ENCODE measurements at places on chromosomes 4 and X.

DNA sequence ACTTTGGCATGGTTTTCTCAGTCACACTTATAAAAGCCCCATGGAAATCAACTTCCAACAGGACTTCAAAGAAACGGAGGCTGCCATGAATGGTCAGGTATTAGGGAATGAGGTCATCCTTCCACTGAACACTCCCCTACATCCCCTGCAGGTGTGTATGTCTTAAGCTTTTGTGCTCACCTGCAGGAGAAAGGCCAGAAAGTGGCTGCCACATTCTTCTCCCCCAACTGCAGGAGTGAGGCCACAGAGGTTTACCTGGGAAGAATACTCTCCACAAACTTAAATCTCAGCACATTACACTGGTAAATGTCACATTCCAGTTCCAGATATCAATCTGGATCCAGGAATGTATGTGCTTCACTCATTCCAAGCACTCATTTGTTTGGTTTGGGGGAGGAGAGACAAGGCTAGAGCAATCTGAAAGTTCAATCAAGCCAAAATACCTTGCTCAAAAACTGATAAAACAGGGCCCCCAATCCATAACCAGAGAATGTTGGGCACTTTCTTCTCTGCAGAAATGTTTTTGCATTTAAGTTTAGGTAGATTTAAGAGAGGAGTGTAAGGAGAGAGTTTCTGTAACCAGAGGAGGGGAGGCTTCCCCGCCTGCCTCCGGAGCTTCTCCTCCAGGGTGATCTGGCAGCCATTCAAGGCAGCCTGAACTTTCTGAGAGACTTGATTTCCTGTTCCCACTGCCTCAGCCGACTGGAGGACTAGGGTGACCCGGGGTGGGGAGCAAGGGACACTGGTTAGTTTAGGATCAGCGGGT is 15.4 kb downstream of the FAM9C start:
- peaks cover 22% of the 10 kb centered on the region for H3K4me1 ChIP-seq
- H3K27me3 ChIP-seq, result no peaks in the 10 kb centered on the region
- H3K36me3 ChIP-seq, result no peaks in the 10 kb centered on the region
- no peak for DNase-seq
- H3K27ac ChIP-seq, result no peak overlapping the region

DNA sequence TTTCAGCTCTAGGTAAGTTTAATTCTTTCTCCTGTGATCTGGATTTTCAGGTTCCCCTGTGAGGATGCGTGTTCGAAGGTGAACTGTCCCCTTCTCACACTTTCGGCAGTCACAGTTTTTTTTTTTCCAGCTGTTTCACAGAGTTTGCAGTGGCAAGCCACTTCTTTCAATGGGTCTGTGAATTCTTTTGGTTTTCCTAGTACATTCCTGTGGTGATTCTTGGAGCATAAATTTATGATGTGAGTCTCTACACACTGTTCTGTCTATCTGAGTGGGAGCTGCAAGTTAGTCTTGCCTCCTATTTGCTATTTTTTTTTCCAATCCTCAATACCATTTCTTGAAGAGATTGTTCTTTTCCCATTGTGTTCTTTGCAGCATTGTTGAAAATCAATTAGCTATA is 595.5 kb downstream of the RAPGEF2 start:
- no peaks in the 10 kb centered on the region for H3K4me1 ChIP-seq
- no peaks in the 10 kb centered on the region for H3K27me3 ChIP-seq
- no peak overlapping the region for H3K4me3 ChIP-seq
- H3K36me3 ChIP-seq, result no peaks in the 10 kb centered on the region
- H3K27ac ChIP-seq, result no peak overlapping the region

DNA sequence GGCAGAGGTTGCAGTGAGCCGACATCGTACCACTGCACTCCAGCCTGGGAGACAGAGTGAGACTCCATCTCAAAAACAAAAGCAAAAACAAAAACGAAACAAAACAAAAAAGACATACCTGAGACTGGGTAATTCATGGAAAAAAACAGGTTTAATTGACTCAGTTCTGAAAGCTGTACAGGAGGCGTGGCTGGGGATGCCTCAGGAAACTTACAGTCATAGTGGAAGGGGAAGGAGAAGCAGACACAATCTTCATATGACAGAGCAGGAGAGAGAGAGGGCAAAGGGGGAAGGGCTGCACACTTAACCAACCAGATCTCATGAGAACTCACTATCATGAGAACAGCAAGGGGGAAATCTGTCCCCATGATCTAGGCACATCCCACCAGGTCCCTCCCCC is 229.5 kb downstream of the STK32B start:
- no peaks in the 10 kb centered on the region for H3K4me1 ChIP-seq
- H3K27me3 ChIP-seq, result no peaks in the 10 kb centered on the region
- H3K4me3 ChIP-seq, result no peak overlapping the region
- no peak for DNase-seq

DNA sequence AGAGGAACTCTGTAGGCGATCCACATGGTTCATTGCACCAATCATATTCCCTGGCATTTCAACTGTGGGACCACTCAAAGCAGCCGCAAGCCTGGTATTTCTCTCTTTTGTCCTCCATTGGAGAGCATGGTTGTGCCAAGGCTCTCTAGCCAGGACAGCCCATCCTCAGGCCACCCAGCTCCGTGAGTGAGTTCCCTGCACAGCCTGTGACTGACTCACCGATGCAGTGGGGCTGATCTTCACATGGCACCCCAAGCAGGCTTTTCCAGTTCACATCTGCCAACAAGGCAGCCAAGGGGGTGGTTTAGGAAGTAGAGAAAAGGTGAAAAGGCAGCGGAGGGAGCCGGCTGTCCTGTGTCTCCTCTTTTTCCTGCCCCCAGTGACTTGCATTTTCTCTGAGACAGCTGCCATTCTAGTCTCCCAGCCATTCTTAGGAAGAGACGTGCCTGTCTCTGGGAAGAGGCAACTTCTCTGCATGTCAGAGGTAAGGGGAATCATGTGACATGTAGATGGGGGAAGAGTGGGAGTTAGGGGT is 69.2 kb downstream of the MID1IP1 start:
- no peaks in the 10 kb centered on the region for H3K27me3 ChIP-seq
- H3K36me3 ChIP-seq, result no peaks in the 10 kb centered on the region
- H3K27ac ChIP-seq, result no peak overlapping the region
- H3K4me1 ChIP-seq, result peaks cover 6% of the 10 kb centered on the region

Measured in neural progenitor cell (in vitro differentiated cells).